ENCODE measurements at places on chromosomes 12 and 14.

GRCh38 chr12:78403136-78403535, 461.4 kb upstream of the SYT1 start:
- DNase-seq = peak; percentile 29

GRCh38 chr14:77275601-77276017, 4.6 kb upstream of the NGB start:
- DNase-seq = no peak

- no peak for DNase-seq
Observed at GRCh38 chr12:21894792-21895595, 46.2 kb downstream of the ABCC9 start.

GRCh38 chr14:60721326-60722106, 2.6 kb downstream of the SIX4 start:
- peak; percentile 61 for DNase-seq

DNA sequence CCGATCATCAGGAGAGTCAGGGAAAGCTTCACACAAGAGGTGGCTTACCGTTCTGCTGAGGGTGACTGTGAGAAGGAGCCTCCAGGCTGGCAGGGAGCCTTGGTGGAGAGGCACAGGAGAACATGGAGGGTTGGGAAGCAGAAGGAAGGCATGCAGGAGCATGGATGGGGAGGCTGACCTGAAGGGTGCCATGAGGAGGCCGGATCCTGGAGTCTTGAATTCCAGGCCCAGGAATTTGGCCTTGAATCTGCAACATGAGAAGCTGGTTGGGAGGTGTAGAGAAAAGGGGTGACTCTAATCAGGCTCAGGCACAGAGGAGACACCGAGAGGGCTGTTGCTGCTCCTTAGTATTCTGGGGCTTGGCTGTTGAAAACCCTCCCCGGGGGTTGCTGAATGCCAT, 130.2 kb downstream of the PELI2 start:
- DNase-seq = no peak

Data from lung microvascular endothelial cell (primary cell).